Activated CD4-positive, CD25-positive, alpha-beta regulatory T cell (primary cell): ENCODE measurements at places on chromosomes 4 and X.

- no peak for DNase-seq
Observed at GRCh38 chr4:15469402-15470127, at the start of gene CC2D2A. Gene CC2D2A, plus strand, starts transcription at chr4:15469882. Its CDS starts 6,051 bp downstream, at chr4:15475933.

DNA sequence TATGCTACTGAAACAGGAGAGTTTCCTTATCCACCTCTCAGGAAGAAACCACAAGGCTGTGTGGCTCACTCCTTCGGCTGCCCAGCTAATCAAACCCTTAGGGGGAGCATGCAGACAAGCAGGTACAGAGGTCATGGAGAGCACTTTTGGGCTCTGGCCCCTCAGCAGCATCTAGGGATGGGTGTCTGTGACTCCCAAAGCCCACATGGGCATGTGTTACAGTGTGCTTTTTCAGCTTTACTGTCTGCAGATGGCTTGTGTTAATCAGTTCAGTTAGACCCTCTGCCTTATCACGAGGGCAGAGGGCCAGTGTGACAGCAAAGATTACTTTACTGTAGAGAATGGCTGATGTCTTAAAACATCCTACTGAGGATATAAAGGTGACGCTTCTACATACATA lies 447.4 kb downstream of the PCDH10 start:
- DNase-seq = no peak

- DNase-seq = no peak
Observed at GRCh38 chrX:94256396-94256795, 582.4 kb downstream of the FAM133A start.

GRCh38 chrX:758917-759316 lies 128.3 kb downstream of the SHOX start:
- no peak for DNase-seq

DNA sequence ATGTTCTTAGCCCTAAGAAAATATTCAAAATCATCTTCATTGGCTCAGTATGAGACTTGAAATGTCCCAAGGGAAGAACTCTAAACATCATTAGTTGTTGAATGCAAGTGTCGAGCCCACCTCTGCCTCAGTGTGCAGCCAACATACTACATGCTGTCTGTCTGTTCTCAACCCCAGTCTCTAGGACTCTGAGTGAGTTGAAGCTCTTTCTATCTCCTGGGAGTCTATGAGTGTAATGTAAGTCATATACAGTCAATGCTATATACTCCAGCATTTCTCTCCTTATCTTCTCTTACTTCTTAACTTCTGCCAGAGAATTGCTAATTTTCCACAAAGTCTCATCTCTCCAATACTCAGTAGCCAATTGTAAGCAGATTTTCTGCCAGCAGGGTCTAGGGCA lies 61.3 kb downstream of the SPATA18 start:
- DNase-seq = no peak

GRCh38 chr4:24795666-24796381 lies 451 bp downstream of the SOD3 start:
- no peak for DNase-seq

DNA sequence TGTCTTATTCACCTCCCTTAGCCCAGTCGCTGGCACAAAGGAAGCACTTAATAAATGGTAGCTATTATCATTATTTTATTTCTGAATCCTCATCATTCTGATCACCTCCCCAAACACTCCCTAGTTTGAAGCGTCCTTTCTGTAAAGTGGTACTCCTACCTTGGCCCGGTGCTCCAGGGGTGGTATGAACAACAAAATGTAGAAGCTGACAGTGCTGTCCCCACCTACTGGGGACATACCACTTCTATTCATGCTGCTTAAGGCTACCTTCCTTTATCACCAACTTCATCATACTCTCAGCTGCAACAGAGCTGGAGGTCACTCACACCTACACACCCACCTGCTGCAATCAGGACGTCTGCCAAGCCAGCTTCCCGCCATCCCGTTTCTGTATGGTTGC lies 40.8 kb upstream of the APLN start:
- no peak for DNase-seq
